Stimulated activated naive CD8-positive, alpha-beta T cell treated with anti-CD3 and anti-CD28 coated beads, Interleukin-15, amount 100 ng/mL, for 72 hours (primary cell): ENCODE measurements at places on chromosomes 4 and X.

GRCh38 chrX:20519146-20519545, 252.4 kb upstream of the RPS6KA3 start:
- DNase-seq, result no peak

- DNase-seq, result no peak
These were observed 51.4 kb upstream of the SOD3 start for GRCh38 chr4:24743927-24744326.

- DNase-seq, result no peak
These were observed 320.3 kb downstream of the STK32B start for GRCh38 chr4:5371415-5372190.

- no peak for DNase-seq
These were observed 183.5 kb upstream of the GALNTL6 start for GRCh38 chr4:171629737-171630136.

GRCh38 chr4:152851226-152851625, 71.5 kb downstream of the ARFIP1 start:
- DNase-seq, result no peak
